Right ventricle myocardium inferior (tissue), 1 donor: ENCODE measurements at places on chromosomes 2 and 18. TPM values are rescaled to one million over a fixed set of nuclear protein-coding genes. Genes with fewer than 3 reads are reported as not detected.

GRCh38 chr18:59459369-59460071, 100.5 kb upstream of the LMAN1 start:
- DNase-seq, result no peak

GPR45 gene
- not detected for total RNA-seq

ABCG5 gene
- not detected for total RNA-seq

GRCh38 chr2:229611360-229611759, 103.0 kb downstream of the DNER start:
- DNase-seq, result no peak

DNA sequence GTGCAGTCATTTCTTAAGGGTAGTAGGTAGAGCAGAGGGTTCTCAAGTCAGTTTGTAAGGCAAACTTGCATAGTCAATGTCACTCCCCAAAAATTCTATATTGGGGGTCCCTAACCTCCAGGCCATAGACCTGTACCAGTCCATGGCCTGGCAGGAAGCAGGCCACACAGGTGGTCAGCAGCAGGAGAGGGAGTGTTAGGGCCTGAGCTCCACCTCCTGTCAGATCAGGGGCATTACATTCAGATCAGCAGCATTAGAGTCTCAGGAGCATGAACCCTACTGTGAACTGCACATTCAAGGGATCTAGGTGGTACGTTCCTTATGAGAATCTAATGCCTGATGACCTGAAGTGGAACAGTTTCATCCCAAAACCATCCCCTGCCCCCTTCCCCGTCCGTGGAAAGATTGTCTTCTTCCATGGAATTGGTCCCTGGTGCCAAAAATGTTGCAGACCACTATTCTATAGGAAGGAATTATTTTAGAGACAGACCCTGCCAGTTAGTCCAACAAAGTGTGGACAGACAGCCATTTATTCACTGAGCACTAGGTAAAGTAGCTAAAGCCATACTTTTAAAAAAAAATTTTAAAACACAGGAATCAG, 6.7 kb downstream of the COA5 start:
- no peak for DNase-seq

MYO5B gene
- total RNA-seq, result 0.89 TPM

- peak; percentile 90 for DNase-seq
These were observed 208.0 kb downstream of the TFCP2L1 start for GRCh38 chr2:121076885-121077549.

GRCh38 chr2:44801841-44802776, 139.4 kb upstream of the SIX3 start:
- no peak for DNase-seq

- no peak for DNase-seq
These were observed 16.1 kb downstream of the KCNE4 start for GRCh38 chr2:223068071-223068470.

- no peak for DNase-seq
These were observed 684.8 kb downstream of the RNF144A start for GRCh38 chr2:7601990-7602389.

DNA sequence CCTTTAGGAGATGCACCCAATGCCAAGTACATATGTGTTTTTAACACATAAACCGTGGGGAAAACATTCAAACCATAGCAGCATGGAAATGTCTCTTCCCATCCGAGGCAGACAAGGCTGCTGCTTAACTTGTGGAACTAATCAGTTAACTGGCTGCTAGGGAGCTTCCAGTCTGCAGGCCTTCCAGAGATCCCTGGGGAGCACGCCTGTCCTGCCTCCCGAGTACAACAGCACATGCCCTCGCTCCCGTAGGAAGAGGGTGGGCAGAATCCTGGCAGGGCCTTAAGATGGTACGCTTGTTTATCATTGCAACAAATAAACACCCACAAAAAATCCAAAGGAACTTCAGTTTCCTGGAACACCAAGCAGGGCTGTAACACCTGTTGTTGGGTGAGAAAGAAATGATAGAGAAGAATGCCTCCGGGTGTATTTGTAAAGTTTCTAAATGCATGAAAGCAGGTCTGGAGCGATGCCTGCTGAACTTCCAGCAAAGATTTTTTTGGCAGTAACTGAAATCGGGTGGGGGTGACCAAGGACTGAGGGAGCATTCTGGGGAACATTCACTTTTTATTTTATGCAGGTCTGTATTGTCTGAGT, 56.2 kb downstream of the EDAR start:
- DNase-seq, result no peak

- DNase-seq, result no peak
These were observed 47.4 kb downstream of the RPRM start for GRCh38 chr2:153431114-153431513.

DNA sequence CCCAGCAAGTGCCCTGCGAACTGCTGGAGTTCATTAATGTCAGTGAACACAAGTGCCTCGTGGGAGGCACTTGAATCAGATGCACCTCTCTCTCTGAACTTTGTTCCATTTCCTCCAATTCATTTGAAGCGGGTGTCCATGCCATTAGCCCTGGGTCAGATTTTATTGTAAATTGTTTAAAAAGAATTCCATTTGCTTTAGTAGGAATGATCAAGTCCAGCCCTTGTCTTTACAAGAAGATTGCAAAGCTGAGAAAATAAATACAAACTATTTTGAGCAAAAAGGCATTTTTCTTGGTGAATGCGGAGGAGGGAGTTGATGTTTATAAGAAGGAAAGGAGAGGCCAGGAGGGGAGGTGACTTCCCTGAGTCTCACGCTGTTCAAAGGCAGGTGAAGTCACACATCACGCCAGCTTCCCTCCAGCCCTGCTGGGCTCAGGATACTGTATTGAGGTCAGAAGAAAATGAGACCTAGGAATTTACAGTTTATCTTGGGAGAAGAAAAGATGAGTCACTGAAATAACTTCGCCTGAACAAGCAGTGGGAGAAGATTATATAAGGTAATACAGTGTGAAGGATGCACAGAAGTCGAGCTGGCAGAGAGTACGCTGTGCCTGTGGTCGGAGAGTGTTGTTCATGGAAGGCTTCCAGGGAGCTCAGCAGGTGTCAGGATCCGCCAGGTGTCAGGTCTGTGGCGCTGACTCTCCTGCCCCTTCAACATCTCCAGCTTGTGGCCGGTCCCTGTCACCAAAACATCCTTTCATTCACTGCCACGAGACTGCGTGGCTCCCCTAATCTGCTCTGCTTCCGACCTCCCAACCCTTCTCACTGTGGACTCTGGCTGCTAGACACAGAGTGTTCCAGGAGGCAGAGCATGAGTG, 36.5 kb downstream of the EFR3B start:
- no peak for DNase-seq

LDLRAD4 gene
- total RNA-seq, result 29.6 TPM

DNA sequence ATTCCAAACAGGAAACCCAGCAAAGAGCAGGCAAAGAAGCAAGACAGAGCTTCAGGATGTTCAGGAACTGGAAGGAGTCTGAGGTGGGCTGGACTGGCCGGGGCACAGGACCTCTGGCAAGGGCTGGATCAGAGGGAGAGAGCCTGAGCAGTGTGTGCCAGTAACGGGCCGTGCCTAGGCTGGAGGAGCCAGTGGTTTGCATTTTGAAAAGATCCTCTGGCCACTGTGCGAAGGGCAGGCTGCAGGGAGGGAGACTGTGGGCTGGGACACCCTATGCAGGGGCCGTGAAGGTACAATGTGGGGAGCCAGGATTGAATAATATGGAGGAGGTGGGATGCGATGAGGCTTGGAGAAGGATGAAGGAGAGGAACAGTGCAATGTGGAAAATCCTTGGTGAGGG, 6.2 kb upstream of the SDC1 start:
- no peak for DNase-seq

SLC9A4 gene
- total RNA-seq, result not detected

GNAL gene
- total RNA-seq, result 5.1 TPM

HMSD gene
- not detected for total RNA-seq

ANKZF1 gene
- 26.6 TPM for total RNA-seq
